ENCODE measurements at places on chromosomes 7 and 10.

DNA sequence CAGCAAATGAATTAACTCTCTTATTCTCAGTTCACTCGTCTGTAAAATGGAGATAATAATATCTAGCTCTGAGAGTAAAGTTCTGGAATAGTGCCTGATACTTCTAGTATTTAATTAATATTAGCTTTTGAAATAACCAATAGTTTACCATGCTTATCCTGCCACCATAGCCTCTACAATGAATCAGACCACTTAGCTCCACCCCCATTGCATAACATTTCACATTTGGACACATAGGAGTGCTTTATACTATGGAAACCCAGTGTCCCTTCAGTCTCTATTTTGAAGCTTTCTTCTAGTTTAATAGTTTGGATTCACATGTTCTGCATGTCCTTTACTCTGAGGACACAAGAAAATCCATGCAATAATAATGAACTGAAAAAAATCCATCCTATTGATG lies 427.3 kb upstream of the C7orf33 start:
- no peak for DNase-seq

GRCh38 chr10:17196045-17196444 lies 5.4 kb downstream of the TRDMT1 start:
- DNase-seq = no peak

GRCh38 chr10:120278069-120278468 lies 179.0 kb upstream of the PLPP4 start:
- no peak for DNase-seq

GRCh38 chr10:34576797-34577196 lies 238.3 kb downstream of the PARD3 start:
- DNase-seq = no peak

DNA sequence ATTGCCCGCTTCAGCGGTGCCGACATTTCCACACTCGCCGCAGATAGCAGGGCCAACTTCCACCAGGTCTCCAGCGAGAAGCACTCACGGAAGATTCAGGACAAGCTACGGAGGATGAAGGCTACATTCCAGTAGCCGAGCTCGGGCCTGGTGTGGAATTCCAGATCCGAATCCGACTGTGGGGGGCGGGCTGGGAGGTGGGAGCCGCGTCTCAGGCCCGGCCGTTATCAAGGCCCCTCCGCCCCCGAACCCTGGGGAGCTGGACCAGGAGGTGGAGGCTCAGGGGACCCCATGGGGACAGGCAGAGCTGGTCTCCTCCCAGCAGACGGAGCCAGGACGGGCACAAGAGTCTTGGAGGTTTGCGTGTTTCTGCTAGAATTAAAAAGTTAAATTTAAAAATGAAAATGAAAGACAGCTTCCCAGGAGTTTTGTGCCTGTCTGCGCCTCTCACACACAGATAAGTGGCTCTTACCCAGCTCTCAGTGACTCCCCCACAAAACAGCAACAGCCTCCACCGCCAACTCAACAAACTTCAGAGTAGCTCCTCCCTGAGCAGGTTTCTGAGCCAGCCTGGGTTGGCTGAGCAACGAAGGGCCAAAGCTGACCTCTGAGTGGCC lies 5.2 kb upstream of the UTF1 start:
- no peak for DNase-seq

- no peak for DNase-seq
These were observed 26.2 kb downstream of the PPP3CB start for GRCh38 chr10:73469579-73469978.

DNA sequence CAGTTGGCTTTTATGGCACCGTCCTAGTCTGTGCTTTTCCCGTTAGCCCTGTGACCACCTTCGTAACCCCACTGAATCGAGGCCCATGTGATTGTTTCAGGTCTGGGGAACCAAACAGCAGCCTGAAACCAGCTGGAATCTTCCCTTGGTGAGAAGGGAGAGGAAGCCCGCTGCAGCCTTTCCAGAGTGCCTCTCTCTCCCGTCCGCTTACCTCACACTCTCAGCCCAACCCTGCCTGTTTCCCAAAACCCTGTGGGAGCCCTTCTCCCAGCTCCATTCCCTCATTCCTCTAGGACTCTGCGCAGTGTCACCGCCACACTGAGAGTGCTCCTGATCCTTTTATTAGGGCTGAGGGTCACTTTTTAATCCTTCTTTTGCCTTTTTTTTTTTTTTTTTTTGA lies 139.6 kb downstream of the WDR37 start:
- DNase-seq = no peak

- no peak for DNase-seq
These were observed 1.3 kb upstream of the CDK14 start for GRCh38 chr7:90594751-90595317.
